ENCODE measurements at places on chromosomes 13 and 19.

GRCh38 chr19:42086770-42087550, 11.0 kb downstream of the ZNF574 start:
- DNase-seq, result no peak

GRCh38 chr13:41528021-41528420, 70.7 kb downstream of the RGCC start:
- no peak for DNase-seq

DNA sequence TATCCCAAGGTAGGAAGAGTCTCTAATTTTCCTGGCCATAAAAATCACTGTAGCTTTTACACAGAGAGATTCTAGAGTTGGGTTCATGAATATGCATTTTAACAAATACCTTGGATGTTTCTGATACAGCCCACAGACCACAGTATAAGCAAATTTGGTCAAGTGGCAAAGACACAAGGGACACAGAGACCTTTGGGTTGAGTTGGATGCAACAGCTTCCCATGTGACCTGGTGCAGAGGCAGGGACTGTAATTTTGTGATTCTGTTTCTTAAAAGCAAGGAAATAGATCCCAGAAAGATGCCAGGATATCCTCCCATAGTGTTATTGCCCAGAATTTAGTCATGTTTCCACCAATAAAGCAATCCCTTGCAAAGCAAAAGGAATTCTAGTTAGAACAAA, 27.0 kb downstream of the FPR3 start:
- no peak for DNase-seq

GRCh38 chr13:106796280-106797047, 228.5 kb upstream of the ARGLU1 start:
- no peak for DNase-seq

- no peak for DNase-seq
These were observed 22.8 kb upstream of the ZBTB7A start for GRCh38 chr19:4089400-4089908.

- no peak for DNase-seq
These were observed 37.0 kb upstream of the IGFL4 start for GRCh38 chr19:46077815-46078167.

DNA sequence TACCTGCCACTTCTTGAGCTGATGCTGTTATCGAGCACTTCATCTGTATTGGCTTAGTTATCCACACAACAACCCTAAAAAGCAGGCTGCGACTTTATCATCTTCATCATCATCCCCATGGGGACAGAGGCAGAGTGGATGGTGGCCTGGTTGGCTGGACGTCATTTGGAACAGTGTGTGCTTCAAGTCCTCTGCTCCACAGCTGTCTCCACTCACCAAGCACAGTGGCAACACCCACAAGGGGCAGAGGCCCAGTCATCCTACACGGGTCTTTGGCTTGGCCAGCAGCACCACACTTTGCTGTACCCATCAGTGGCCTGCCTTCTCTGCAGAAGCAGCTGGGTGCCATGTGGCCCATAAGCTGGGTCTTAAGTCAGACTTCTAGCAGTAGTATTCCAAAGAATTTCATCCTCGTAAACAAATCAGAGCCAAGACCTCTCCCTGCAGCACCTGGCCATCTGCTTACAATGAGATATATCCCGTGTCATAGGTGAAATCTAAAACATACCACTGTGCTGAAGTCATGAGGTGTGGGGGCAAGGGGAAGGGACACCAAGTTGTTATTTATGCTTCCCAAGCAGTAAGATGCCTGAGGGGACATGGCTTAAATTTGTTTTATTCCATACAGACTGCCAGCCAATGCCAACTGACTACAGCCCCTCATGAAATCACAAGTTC, 47.9 kb upstream of the EPHX3 start:
- no peak for DNase-seq

DNA sequence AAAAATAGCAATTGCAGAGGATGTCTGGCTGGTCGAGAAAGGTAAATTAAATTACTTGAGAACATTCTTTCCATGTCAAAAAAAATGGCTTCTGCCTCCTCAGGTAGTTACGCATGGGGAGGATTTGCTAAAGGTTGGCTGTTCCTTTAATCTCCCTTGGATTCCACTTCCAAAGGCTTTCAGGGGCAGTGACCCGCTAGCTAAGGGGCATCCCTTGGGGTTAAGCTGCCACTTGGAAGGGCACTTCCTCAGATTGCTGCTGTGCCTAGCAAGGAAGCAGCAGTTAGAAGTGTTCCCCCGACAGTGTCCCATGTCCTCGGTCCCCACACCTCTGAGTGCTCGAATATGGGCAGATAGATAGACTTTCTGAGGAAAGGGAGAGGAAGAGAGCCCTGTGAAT, 108.5 kb downstream of the RGCC start:
- DNase-seq, result no peak
